ENCODE measurements at places on chromosomes 4 and X.

DNA sequence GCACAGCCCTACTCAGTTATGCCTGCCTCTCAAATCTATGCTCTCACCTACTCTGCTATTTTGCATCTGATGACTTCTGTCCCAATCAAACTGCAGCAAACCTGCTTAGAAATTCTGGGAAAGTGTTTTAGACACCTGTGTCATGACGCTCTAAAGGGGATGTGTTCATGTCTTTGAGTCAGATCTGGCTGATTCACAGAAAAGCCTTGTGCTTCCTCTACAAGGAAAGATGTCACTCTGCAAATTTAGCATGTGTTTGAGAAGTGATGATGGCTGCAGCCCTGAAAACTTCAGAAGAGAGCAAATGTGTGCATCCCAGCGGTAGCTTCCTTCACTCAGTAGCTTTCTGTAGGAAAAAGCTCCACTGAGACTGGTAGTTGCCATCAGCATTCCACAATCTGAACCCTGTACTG, 235.4 kb downstream of the MGST2 start:
- no peak for DNase-seq

- DNase-seq, result no peak
These were observed 197.2 kb downstream of the GRXCR1 start for GRCh38 chr4:43089730-43090129.

DNA sequence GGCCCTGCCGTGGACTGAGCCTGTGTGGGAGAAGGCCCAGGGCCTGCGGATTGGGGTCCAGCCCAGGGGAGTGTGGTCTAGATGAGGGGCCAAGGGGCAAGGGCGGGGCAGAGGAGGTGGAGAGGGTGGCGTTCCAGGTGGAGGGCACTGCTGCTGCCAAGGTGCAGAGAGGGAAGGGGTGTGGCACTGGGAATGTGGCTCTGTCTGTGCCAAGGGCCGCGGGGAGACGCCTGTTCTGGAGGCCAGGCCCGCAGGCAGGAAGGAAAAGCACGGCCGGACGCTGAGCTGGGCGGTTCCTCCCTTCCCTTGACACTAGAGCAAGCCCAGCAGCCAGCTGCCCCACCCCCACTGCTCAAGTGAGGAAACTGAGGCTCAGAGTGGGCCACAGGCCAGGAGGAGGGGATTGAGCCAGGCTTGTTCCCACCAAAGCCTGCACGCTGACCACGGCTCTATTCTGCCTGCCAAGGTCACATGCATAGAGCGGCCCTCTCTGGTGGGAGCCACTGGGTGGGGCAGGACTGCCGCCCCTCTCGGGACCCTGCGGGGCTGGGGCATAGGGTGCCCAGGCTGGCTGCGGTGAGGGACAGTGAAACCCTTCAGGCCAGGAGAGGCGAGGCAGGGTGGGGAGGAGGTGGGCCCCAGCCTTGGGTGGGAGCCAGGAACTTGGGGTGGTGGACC, 13.0 kb downstream of the SH3BP2 start:
- DNase-seq, result no peak

GRCh38 chr4:185437809-185438208, 12.0 kb upstream of the UFSP2 start:
- DNase-seq, result no peak

- no peak for DNase-seq
These were observed 122.0 kb upstream of the FSTL5 start for GRCh38 chr4:162285753-162286152.

GRCh38 chr4:2469192-2469984, 482 bp downstream of the RNF4 start:
- DNase-seq, result peak; percentile 76

GRCh38 chr4:66943112-66943511, 602.2 kb downstream of the CENPC start:
- no peak for DNase-seq

DNA sequence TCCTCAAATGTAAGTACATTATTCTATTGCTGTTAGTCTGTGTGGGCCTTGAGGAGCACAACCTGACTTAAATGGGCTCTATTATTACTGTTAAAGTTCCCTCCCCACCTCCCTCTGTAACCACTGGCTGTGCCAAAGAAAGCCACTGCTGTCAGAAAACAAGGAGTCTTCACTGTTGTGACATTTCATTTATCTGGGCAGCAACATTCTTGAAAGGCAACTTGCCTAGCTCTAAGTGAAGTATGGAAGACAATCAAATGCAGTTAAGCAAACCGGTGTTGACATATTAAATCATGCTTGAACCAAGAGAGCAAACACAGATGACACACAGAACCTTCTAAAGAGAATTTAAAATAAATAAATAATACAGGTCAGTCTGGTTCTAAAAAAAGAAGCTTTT, 81.0 kb downstream of the EPHA5 start:
- no peak for DNase-seq

GRCh38 chr4:148998719-148999118, 556.5 kb upstream of the NR3C2 start:
- no peak for DNase-seq

- DNase-seq, result no peak
These were observed 31.4 kb downstream of the EVC start for GRCh38 chr4:5742388-5742787.

DNA sequence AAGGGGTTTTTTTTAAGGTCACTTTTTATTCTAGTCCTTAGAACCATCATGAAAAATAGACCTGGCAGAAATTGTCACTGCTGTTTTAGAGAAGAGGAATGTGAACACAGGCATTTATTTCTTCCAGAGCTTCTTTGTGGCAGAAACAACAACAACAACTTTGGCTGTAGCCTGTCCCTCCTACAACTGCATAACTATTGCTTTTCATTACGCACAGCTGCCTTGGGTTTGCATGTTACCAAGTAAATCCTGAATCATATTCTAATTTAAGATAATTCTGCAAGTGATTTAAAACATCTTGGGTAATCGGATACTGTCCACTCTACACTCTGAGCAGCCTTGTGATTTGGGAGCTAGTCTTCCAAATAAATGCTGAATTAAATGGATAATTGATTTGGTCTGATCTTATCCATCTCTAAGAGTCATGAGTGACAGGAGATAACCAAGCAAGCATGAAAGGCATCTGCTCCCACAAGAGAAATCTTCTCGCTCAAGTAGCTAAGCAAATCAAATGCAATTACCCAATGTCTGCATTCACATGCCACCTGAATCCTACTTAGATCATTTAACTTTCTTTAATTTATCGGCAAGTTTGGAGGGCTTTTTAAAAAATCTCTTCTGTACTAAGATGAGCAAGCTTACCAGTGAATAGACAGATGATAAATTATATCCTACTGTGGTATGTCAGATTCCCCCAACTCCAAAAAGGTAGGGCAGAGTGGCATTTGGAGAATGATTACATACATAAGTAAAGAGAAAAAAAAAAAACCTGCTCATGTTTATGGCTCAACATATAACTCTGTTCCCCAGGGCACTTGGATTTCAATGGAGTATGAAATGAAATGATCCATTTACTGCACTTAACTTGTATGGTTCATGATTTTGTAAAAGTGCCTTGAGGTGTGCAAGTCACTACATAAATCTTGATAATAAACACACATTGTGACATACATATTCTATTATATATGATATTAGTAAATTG, 73.6 kb downstream of the EGF start:
- no peak for DNase-seq

- DNase-seq, result no peak
These were observed 855.3 kb downstream of the PCDH7 start for GRCh38 chr4:31575504-31575903.

DNA sequence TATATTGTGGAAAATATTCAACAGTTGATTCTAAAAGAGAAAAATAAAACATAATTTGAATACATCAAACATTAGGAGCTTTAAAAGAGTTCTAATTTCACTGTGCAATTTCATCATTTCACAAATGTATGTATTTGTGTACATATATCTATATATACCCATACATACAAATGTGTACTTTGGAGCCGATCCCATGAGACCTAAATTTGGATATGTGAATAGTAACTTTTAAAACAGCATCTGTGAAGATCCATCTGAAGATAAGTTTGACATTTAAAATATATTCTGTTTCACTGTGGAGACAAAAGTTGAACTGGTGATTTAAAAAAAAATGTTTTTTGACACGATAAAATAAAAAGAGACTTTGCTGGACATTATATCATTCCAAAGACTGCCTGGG, 374.0 kb downstream of the TMA16 start:
- DNase-seq, result no peak

- DNase-seq, result no peak
These were observed 98.3 kb downstream of the SHROOM3 start for GRCh38 chr4:76533314-76533713.

GRCh38 chr4:65623506-65623905, 46.8 kb downstream of the EPHA5 start:
- no peak for DNase-seq

DNA sequence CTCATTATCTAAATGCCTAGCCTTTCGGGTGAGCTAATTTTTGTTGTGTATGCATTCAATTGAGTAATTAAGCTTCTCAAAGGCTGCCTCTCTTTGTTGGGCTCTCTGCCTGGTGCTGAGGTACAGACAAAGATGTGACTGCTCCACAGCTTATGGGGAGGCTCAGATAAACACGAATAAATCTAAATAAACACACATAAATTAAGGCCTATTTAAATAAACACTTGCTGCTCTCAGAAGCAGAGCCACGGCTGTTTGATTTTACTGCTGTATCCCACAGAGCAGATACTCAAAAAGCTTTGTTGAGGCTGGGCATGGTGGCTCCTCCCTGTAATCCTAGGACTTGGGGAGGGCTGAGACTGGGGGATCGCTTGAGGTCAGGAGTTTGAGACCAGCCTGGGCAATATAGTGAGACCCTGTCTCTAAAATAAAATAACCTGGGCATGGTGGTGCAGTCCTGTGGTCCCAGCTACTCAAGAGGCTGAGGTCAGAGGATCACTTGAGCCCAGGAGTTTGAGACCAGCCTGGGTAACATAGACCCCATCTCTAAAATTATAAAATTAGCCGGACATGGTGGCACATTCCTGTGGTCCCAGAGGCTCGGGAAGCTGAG, 8.4 kb upstream of the CD99 start:
- DNase-seq, result no peak

DNA sequence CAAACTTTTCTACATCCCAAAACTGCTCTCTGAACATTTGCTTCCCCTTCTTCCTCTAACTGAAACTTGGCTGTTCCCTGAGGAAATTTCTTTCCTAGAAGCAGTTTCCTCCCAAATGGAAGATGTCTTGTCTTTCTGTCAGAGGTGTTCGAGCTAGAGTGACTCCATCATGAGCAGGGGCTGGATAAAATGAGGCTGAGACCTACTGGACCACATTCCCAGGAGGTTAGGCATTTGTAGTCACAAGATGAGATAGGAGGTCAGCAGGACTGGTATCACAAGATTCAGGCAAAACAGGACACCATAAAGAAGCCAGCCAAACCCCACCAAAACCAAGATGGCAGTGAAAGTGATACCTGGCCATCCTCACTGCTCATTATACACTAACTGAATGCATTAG, 35.8 kb upstream of the PGRMC2 start:
- no peak for DNase-seq

GRCh38 chrX:809081-809480, 178.5 kb downstream of the SHOX start:
- no peak for DNase-seq

- DNase-seq, result no peak
These were observed 134.6 kb downstream of the ASMT start for GRCh38 chrX:1749499-1749898.

- DNase-seq, result no peak
These were observed 270.5 kb downstream of the TENM3 start for GRCh38 chr4:182513587-182514291.

DNA sequence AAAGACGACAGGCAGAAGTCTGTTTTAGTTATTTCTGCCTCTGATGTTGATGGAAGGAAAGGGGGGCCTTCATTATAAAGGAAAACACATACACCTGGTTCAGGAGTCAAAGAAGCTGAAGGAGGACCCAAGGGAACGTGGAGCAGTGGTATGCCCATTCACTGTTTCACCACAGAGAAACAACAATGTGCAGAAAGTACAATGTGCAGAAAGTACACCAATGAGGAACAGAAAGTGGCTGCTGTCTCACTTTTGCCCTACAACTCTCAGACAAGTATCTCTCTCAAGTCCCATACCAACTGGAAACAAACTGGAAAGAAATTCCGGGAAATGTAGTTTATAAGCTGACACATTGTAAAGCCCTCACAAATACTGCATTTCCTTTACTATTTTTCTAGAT, 564.5 kb downstream of the TRAM1L1 start:
- no peak for DNase-seq

DNA sequence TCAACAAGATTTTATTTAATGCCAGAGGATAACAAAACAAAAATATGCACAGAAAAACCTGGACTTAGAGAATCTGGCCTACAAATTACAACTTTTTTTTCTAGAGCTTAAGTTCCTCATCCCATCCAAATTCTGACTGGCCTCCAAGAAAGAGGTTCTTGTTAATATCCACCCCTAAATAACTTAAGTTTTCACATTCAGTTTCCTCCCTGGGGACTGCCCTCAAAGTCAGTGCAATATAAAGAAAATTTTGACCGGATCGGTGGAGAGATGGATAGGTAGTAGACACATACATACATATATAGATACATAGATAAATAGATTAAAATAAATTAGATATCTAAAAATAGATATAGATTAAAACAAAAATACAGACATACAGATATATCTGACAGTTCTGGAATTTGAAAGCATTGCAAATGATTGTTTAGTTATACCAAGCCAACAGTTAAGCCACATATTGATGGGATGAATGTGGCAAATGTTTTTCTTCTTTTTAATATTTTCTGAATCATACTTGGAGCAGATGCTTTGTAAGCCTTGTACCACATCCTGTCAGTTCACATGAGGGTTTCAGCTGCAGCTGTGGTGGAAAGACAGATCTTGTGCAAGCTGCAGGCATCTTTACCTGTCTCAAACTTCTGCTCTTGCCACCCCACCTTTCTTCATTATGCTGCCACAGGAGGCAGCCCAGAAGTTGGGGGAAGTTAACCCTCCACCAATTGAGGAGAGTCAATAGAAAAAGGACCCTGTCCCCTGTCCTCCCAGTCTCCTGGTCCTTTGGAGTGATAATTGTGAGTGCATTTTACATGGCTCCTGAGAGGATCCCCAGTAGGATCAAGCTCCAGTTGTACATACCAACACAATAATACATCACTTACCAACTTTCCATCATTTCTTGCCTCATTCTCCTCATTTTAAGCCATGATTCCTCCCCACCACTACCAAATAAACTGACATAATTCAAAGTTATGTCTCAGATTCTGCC, 58.5 kb upstream of the PRDM8 start:
- DNase-seq, result peak; percentile 55

- no peak for DNase-seq
These were observed 9.7 kb upstream of the LSM6 start for GRCh38 chr4:146165840-146166239.

- peak; percentile 9 for DNase-seq
These were observed 2.2 kb downstream of the MXD4 start for GRCh38 chr4:2259541-2260343.

- no peak for DNase-seq
These were observed 94.8 kb upstream of the ELOVL6 start for GRCh38 chr4:110292994-110293744.

GRCh38 chrX:80174925-80175574, 160.5 kb downstream of the TBX22 start:
- DNase-seq, result no peak
